ENCODE measurements at places on chromosomes 2 and 18. TPM values are rescaled to one million over a fixed set of nuclear protein-coding genes. Genes with fewer than 3 reads are reported as not detected.

GRCh38 chr2:60585276-60585675 is 31.8 kb upstream of the BCL11A start:
- H3K4me3 ChIP-seq: no peak overlapping the region
- no peak overlapping the region for H3K27ac ChIP-seq
- H3K4me1 ChIP-seq: peaks cover 4% of the 10 kb centered on the region
- DNase-seq: no peak
- H3K27me3 ChIP-seq: peaks cover 26% of the 10 kb centered on the region

DNA sequence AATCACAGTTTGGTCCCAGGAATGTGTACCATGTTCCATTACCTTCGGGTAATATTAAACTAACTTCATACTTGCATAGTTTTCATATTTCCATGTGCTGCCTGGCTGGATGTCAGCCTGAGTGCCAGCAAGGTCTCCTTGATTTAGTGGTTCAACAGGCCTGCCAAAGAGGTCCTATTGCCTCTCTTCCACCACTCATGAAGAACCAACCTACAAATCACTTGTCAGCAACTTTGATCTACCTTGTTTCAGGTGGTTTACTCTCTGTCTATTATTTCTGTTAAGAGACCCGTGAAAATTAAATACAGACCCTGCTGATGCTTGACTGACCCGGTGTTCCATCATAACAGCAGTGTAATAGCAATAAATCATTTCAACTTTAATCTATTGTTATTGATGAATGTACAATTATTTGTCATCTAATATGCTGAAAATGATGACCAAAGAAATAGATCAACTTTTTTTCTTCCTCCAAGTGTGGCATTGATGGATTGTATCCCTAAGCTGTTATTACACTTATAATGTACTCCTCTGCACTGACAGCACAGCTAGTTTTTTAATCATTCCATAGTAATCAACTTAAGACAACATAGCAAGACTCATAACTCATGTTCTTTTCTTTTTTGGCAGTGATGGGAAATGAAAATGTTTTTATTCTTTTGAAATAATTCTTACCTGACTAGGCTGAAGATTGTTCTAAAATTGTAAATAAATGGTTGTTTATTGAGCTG is 1220.2 kb upstream of the ACVR2A start:
- H3K36me3 ChIP-seq: no peaks in the 10 kb centered on the region
- H3K27me3 ChIP-seq: no peaks in the 10 kb centered on the region
- no peak for DNase-seq
- no peaks in the 10 kb centered on the region for H3K4me1 ChIP-seq
- no peak overlapping the region for H3K27ac ChIP-seq
- H3K4me3 ChIP-seq: no peak overlapping the region

- peak overlapping the region; percentile 97 for H3K4me3 ChIP-seq
- peaks cover 3% of the 10 kb centered on the region for H3K27me3 ChIP-seq
- peaks cover 20% of the 10 kb centered on the region for H3K36me3 ChIP-seq
- no peak overlapping the region for H3K27ac ChIP-seq
- H3K4me1 ChIP-seq: peaks cover 52% of the 10 kb centered on the region
These were observed 3.2 kb downstream of the XPO1 start for GRCh38 chr2:61534926-61535325.

GRCh38 chr18:52319424-52319983 is 20.5 kb upstream of the DCC start:
- H3K4me1 ChIP-seq: no peaks in the 10 kb centered on the region
- H3K27ac ChIP-seq: no peak overlapping the region
- DNase-seq: no peak

GRCh38 chr2:183070942-183071844 is 7.4 kb upstream of the DUSP19 start:
- no peak overlapping the region for H3K27ac ChIP-seq
- no peaks in the 10 kb centered on the region for H3K36me3 ChIP-seq
- H3K4me3 ChIP-seq: no peak overlapping the region
- no peaks in the 10 kb centered on the region for H3K4me1 ChIP-seq
- peak; percentile 21 for DNase-seq

SIX3 gene
- not detected for total RNA-seq

STAM2 gene
- total RNA-seq: 17.6 TPM

- no peaks in the 10 kb centered on the region for H3K27me3 ChIP-seq
- no peak overlapping the region for H3K4me3 ChIP-seq
- no peak for DNase-seq
- H3K4me1 ChIP-seq: no peaks in the 10 kb centered on the region
- H3K27ac ChIP-seq: no peak overlapping the region
These were observed 160.7 kb downstream of the SH3RF3 start for GRCh38 chr2:109289504-109290222.

- H3K27ac ChIP-seq: no peak overlapping the region
- no peaks in the 10 kb centered on the region for H3K4me1 ChIP-seq
- no peaks in the 10 kb centered on the region for H3K27me3 ChIP-seq
- DNase-seq: no peak
These were observed 104.8 kb upstream of the LGALSL start for GRCh38 chr2:64349131-64349530.

GRCh38 chr2:147076634-147077033 is 768.2 kb upstream of the ACVR2A start:
- H3K36me3 ChIP-seq: no peaks in the 10 kb centered on the region
- H3K27me3 ChIP-seq: peaks cover 2% of the 10 kb centered on the region
- no peak overlapping the region for H3K4me3 ChIP-seq
- DNase-seq: no peak
- H3K27ac ChIP-seq: no peak overlapping the region
- H3K4me1 ChIP-seq: no peaks in the 10 kb centered on the region

TEKT4 gene
- total RNA-seq: not detected

DNA sequence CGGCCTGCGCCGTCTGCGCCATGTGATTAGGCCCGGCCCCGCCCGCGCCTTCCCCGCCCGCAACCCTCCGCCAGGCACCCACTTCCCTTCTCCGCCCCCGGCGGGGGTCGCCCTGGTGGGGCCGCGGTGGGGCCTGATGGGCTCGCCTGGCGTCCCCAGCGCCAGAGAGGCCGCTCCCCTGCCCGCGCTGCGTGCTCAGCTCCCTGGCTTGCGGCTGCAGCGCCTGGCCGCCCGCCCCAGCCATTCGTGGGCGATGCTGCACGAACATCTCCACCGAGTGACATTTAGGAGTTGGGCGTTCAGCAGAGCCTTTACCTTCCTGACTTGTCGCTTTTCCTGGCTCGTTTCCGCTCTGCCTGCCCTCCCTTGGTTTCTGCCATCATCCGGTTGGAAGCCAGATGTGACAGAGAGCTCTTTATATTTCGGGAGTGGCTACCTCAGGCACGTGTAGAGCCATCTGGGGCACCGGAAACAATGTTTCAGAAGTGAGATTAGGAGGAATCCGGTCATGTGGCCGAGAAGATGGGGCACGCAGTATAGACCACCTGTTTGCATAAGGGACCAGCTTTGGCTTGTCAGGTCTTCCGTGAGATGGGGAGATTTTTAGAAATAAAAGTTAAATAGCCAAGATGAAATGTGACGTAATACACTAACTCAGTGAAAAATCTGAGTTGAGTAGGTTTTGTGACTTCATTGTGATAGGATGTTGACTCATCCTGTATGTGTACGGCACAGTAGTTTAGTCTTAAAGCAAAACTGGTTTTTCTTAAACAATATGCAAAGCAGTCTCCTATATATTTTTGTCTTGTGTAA is 1.2 kb downstream of the GLS start:
- peak overlapping the region; percentile 99 for H3K27ac ChIP-seq
- DNase-seq: peak; percentile 85
- H3K4me1 ChIP-seq: peaks cover 32% of the 10 kb centered on the region
- H3K27me3 ChIP-seq: peaks cover 4% of the 10 kb centered on the region
- H3K4me3 ChIP-seq: peak overlapping the region; percentile 92
- peaks cover 38% of the 10 kb centered on the region for H3K36me3 ChIP-seq

DNA sequence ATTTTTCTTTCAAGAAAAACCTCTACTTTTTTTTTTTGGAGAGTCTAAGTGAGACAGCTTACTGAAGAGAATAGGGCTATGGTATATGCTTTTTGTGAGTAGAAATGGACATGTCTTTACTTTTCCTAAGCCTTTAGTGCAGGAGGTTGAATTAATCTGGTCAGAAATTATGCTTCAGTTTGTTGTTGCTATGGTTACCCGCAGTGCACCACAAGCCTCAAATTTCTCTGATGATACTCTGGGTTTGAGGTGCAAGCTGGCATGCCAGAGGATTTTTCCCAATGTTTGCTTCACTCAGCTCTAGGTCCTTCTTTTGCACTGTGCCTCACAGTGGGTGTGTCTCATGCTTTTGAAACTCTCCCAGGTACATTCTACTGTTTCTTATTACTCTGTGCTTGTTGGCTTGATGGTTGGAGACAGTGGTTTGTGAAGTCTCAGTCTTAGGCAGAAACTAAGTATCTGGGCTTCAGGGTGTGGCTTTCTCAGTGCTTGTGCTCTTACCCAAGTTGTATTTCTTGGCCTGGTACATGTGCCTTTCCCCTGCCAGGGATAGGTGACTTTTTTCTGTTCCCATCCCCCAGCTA is 278.3 kb downstream of the RBM43 start:
- H3K27ac ChIP-seq: no peak overlapping the region
- DNase-seq: no peak
- no peaks in the 10 kb centered on the region for H3K36me3 ChIP-seq
- peaks cover 5% of the 10 kb centered on the region for H3K27me3 ChIP-seq
- no peak overlapping the region for H3K4me3 ChIP-seq

DNA sequence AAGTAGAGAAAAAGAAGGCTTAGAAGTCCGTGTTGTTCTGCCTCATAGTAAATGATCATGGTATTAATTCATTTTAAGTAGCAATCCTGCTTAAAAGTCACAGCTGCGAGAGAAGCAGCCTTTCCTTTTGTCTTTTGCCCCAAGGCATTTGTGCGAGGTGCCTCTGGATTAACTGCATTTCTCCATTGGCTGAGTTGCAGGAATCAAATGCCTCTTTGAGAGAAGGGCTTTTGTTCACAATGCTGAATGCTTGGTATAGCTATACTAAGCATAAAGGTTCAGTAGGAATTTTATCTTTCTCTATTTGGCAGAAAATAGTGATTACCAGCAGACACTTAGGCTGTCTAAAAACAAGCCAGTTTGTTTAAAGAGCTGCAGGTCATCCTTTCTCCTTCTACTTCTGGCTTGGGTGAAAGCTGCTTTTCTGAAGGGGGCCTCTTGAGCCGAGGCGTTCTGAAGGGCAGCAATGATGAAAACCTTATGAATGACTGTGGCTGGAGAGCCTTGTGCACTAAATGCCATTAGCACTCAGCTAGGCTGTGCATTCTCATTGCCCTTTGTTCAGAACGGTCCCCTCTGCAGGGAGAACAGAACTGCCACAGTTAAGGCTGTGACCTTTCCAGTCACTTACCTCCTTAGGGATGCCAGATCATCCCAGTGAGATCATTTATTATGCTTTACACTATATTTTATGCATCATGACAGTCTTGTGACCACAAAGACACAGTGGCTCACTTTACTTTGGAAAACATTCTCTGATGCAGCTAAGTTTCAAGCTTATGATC is 68.8 kb upstream of the TMEM87B start:
- H3K27ac ChIP-seq: no peak overlapping the region
- no peak overlapping the region for H3K4me3 ChIP-seq
- peaks cover 25% of the 10 kb centered on the region for H3K4me1 ChIP-seq
- H3K36me3 ChIP-seq: no peaks in the 10 kb centered on the region

- H3K27ac ChIP-seq: no peak overlapping the region
- no peak for DNase-seq
- no peaks in the 10 kb centered on the region for H3K36me3 ChIP-seq
- H3K4me3 ChIP-seq: no peak overlapping the region
These were observed 148.1 kb downstream of the SLC4A3 start for GRCh38 chr2:219775506-219775905.

GRCh38 chr2:221203856-221204255 is 368.2 kb downstream of the EPHA4 start:
- DNase-seq: no peak
- H3K27me3 ChIP-seq: peaks cover 3% of the 10 kb centered on the region
- H3K36me3 ChIP-seq: no peaks in the 10 kb centered on the region
- no peaks in the 10 kb centered on the region for H3K4me1 ChIP-seq
- no peak overlapping the region for H3K4me3 ChIP-seq

DNA sequence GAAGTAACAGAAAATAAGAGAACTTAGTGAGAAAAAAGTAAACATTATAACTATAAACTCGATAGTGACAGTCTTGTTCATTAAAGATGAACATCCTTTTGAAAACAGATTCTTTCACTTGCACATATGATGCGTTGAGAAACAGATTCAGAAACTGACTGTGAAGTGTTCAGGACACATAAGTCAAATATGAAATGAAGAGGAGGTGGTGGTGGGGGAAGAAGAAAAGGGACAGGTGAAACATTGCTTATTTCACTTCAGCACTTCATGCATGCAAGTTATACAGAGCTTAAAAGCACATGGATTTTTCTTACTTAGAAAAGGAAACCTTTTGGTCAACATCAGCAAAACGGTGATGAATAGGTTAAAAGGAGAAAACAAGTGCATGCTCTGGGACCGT is 42.5 kb downstream of the STAT4 start:
- no peak for DNase-seq
- no peaks in the 10 kb centered on the region for H3K27me3 ChIP-seq
- H3K27ac ChIP-seq: peak overlapping the region; percentile 77
- peaks cover 77% of the 10 kb centered on the region for H3K4me1 ChIP-seq
- H3K36me3 ChIP-seq: peaks cover 16% of the 10 kb centered on the region

GRCh38 chr2:235877275-235877802 is 290.8 kb downstream of the GBX2 start:
- no peaks in the 10 kb centered on the region for H3K4me1 ChIP-seq
- no peaks in the 10 kb centered on the region for H3K36me3 ChIP-seq
- no peak for DNase-seq
- no peak overlapping the region for H3K4me3 ChIP-seq
- peaks cover 2% of the 10 kb centered on the region for H3K27me3 ChIP-seq
- no peak overlapping the region for H3K27ac ChIP-seq

DNA sequence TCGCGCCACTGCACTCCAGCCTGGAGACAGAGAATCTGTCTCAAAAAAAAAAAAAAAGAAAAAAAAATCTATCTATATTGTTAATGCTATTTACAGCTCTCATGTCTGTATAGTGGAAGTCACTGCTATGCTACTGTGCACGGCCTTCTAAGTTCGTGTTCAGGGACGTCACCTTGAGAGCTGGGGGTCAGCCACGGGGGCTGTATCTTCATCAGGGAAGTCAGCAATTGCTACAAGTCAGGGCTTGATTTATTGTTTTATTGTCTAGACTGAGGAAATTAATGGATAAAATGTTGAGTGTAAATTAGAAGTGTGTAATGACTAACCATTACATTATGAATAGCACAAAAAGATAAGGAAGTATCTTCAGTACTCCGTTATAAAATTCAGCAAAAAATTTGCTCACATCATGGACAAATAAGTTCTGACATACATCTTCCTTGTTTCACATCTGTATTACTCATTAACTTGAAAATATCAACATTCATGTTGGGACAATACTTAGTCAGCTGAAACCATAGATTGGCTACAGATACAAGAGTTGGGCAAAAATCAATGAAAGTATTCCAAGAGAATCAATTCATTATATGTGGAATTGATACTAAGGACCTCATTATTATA is 136.6 kb upstream of the SEC11C start:
- H3K4me3 ChIP-seq: no peak overlapping the region
- H3K27me3 ChIP-seq: no peaks in the 10 kb centered on the region
- H3K36me3 ChIP-seq: no peaks in the 10 kb centered on the region

DNA sequence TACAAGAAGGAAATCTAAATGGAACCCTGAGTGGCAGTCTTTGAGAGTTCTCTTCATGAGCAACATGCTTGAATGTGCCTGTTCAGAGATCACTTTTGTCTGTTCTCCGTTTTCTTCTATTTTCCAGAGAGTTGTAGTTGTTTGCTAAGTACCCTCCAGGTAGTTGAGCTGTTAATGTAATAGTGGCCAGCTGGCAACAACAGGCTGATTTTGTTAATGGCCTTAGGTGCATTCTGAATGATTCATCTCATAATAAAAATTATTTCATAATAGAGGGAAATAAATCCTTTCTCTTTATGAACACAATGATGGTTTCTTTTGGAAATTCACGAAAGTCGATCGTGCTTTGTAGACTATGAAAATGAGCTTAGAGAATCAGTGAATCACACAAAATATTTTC is 136.8 kb downstream of the LRP1B start:
- no peak overlapping the region for H3K27ac ChIP-seq
- no peaks in the 10 kb centered on the region for H3K36me3 ChIP-seq
- no peak overlapping the region for H3K4me3 ChIP-seq
- H3K4me1 ChIP-seq: no peaks in the 10 kb centered on the region
- no peaks in the 10 kb centered on the region for H3K27me3 ChIP-seq
- no peak for DNase-seq
